ENCODE measurements at places on chromosomes 1 and 21.

GRCh38 chr1:33916786-33917185 is 52.9 kb downstream of the HMGB4 start:
- no peaks in the 10 kb centered on the region for H3K36me3 ChIP-seq
- H3K4me1 ChIP-seq: no peaks in the 10 kb centered on the region
- no peak overlapping the region for H3K27ac ChIP-seq
- no peak for DNase-seq

GRCh38 chr21:28541371-28542112 is 451.1 kb downstream of the LTN1 start:
- DNase-seq: no peak
- no peak overlapping the region for H3K27ac ChIP-seq
- H3K4me3 ChIP-seq: no peak overlapping the region
- no peaks in the 10 kb centered on the region for H3K36me3 ChIP-seq
- no peaks in the 10 kb centered on the region for H3K4me1 ChIP-seq

DNA sequence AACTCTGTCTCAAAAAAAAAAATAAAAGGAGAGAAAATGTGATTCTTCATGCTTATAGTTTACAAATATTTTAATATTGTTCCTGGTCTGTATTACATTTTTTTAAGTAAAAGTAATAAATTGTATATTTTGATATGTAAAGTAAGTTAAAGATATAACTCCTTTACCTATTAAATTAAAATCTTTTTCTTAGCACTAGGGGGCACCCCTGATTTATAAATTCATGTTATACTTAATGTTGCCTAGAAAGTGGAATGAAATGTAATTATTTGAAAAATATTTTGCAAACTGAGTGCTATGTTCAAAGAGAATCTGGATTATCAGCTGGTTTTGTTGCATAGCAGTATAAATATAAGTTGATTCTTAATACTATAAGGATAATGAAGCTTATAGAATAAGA is 49.2 kb downstream of the RALGPS2 start:
- H3K27me3 ChIP-seq: no peaks in the 10 kb centered on the region
- no peaks in the 10 kb centered on the region for H3K4me1 ChIP-seq
- no peak overlapping the region for H3K4me3 ChIP-seq
- H3K36me3 ChIP-seq: no peaks in the 10 kb centered on the region

DNA sequence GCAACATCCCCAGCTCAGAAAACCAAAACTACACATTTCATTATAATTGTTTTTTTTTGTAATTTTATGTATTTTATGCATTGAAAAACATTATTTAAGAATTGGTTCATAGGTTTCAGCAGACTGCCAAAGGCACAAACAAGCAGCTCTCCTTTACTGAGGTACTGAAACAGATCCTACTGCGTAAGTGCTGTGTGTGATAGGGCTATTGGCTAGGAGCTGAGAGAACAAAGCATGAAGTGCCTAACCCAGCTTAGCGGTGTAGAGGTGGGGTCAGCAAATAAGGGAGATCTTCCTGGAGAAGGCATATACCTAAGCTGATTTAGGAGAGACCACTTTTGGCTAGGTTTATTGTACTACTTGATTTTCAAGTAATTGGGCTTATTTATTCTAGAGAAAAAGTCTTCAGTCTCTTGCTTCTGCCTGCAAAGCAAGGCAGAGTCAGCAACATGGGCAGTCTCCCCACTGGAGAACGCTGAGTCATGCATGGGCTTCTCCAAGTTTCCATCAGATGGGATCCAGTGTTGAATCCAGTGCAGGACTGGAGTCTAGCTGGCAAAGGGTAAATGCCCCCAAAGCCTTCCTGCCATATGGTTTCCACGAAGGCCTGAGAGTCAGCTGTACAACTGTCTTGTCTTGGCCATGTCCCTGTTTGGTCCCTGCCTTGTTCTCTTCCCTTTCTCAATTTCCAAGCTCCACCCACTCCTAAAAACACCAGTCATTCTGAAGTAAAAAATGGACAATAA is 18.0 kb upstream of the YTHDF2 start:
- no peak overlapping the region for H3K4me3 ChIP-seq
- no peak overlapping the region for H3K27ac ChIP-seq
- no peaks in the 10 kb centered on the region for H3K27me3 ChIP-seq
- DNase-seq: no peak
- no peaks in the 10 kb centered on the region for H3K4me1 ChIP-seq

- no peak for DNase-seq
- no peaks in the 10 kb centered on the region for H3K4me1 ChIP-seq
- H3K4me3 ChIP-seq: no peak overlapping the region
Observed at GRCh38 chr1:207191061-207191460, 87.0 kb downstream of the C4BPA start.

DNA sequence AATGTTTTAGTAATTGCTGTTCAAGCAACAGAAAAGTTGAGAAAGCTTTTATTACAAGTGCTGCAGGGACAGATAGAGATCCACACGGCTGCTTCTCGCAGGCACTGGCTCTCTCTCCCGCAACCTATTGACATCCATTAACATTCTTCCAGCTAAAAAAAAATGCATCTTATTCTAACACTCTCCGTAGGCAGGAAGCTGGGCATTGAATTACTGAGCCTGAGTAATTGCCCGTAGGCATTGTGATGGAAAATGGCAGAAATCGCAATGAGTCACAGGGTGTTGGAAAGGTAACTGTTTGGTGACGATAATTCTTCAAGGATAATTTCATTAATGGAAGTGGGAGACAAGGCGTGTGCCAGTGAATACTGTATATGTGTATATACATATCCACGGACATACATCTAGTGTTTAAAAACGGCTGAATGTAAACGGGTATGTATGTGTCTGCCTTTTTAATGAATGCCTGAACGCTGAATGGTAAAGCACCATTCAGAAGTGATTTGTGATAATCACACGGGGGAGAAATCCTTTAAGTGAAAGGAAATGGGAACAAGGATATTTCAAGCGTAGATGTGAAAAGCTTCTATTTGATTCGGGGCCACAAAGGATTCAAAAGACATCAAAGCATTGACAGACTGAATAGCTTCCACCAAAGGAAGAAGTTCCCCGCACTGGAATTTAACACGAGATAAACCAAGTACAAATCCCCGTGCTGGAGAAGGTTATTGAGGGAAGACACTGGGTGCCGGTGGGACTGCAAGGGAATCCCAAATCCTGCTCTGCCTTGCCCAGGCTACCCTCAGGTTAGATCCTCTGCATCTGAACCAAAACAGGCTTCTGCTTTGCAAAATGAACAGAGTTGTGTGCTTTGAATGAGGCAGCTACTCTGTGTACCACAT is 567.2 kb downstream of the NPHP4 start:
- peaks cover 3% of the 10 kb centered on the region for H3K27me3 ChIP-seq
- DNase-seq: no peak
- H3K4me1 ChIP-seq: peaks cover 20% of the 10 kb centered on the region
- no peaks in the 10 kb centered on the region for H3K36me3 ChIP-seq
- no peak overlapping the region for H3K27ac ChIP-seq

DNA sequence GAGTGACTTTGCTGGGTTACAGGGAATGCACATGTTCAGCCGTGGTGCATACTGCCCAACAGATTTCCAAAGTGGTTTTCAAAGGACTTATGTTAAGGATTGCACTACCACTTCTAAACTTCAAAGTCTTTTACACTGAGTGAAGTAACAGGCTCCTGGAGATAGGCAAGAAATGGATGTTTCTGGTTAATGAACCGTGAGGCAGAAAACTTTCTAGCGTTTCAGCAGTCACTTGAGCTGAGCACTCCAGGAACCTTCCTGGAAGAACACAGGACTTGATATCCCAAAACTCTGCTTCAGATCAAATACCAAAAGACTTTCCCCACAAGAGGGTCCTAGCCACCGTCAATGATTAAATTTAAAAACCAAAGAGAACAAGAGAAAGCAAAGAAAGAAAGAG is 74.3 kb upstream of the ATP1A1 start:
- no peak for DNase-seq
- H3K4me3 ChIP-seq: no peak overlapping the region
- H3K36me3 ChIP-seq: no peaks in the 10 kb centered on the region
- no peaks in the 10 kb centered on the region for H3K27me3 ChIP-seq
- no peak overlapping the region for H3K27ac ChIP-seq

GRCh38 chr21:34974162-34974981 is 74.7 kb downstream of the RUNX1 start:
- H3K36me3 ChIP-seq: no peaks in the 10 kb centered on the region
- no peaks in the 10 kb centered on the region for H3K4me1 ChIP-seq
- H3K27me3 ChIP-seq: no peaks in the 10 kb centered on the region
- no peak overlapping the region for H3K27ac ChIP-seq
- no peak overlapping the region for H3K4me3 ChIP-seq

DNA sequence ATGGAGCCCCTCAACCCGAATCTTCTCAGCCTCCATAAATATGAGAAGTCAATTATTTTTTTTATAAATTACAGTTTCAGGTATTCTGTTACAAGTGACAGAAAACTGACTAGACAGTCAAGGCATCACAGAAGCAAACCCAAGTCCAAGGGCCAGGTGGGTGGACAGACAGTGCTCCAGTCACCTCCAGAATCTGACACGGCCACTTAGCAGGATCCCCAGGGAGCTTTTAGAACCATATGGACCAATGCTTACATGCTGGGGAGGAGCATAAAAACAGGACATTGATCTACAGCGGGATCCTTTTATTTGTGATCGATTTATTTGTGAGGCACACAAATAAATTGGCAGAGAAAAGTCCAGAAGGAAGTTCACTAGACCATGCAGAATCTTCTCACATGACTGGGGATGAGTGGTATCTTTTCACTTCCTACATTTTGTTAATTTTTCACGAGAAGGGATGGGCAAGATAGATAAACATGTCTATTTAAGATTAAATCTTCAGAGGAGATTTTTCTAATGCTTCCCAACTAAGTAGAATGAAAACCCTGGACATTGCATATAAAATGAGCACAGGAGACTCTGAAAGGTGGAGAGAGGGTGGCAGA is 15.0 kb downstream of the ZNF496 start:
- no peak for DNase-seq
- no peaks in the 10 kb centered on the region for H3K27me3 ChIP-seq
- no peaks in the 10 kb centered on the region for H3K4me1 ChIP-seq
- no peak overlapping the region for H3K4me3 ChIP-seq
- H3K27ac ChIP-seq: no peak overlapping the region

- no peaks in the 10 kb centered on the region for H3K27me3 ChIP-seq
- H3K4me3 ChIP-seq: no peak overlapping the region
- no peak overlapping the region for H3K27ac ChIP-seq
- H3K36me3 ChIP-seq: no peaks in the 10 kb centered on the region
- no peak for DNase-seq
- H3K4me1 ChIP-seq: no peaks in the 10 kb centered on the region
Observed at GRCh38 chr1:93033785-93034184, 45.3 kb upstream of the MTF2 start.

Measured in H1 (cell line).